Activated CD8-positive, alpha-beta T cell treated with anti-CD3 and anti-CD28 coated beads for 36 hours (primary cell): ENCODE measurements at places on chromosomes 11 and 22.

GRCh38 chr11:103903621-103904323, 132.7 kb upstream of the DDI1 start:
- no peak for DNase-seq

GRCh38 chr11:70772950-70773349, 374.6 kb downstream of the CTTN start:
- DNase-seq, result no peak

GRCh38 chr11:121214861-121215260, 77.7 kb upstream of the SC5D start:
- no peak for DNase-seq

- DNase-seq, result no peak
These were observed 33.0 kb downstream of the ATXN10 start for GRCh38 chr22:45704648-45705047.

- DNase-seq, result no peak
These were observed 60.0 kb downstream of the COMMD9 start for GRCh38 chr11:36229091-36229705.

GRCh38 chr11:3953327-3953726, 97.9 kb downstream of the STIM1 start:
- DNase-seq, result no peak

DNA sequence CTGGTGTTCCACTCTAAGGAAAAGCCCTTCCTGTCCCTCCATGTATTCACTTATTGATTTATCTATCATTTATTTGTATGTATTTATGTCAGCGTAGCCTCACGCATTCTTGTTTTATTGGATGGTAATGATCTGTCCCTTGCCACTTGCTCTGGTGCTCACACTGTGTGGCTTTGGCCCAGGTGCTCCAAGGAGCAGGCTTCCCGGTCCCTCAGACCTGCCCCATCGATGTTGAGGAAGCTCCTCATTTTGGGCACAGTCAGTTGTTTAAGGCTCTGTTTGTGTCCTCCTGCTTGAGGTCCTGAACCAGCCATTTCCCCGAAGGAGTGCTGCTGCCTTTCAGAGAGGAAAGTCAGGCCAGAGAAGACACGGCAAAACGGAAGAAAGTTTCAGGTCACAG, 1485.4 kb downstream of the TBC1D22A start:
- no peak for DNase-seq

DNA sequence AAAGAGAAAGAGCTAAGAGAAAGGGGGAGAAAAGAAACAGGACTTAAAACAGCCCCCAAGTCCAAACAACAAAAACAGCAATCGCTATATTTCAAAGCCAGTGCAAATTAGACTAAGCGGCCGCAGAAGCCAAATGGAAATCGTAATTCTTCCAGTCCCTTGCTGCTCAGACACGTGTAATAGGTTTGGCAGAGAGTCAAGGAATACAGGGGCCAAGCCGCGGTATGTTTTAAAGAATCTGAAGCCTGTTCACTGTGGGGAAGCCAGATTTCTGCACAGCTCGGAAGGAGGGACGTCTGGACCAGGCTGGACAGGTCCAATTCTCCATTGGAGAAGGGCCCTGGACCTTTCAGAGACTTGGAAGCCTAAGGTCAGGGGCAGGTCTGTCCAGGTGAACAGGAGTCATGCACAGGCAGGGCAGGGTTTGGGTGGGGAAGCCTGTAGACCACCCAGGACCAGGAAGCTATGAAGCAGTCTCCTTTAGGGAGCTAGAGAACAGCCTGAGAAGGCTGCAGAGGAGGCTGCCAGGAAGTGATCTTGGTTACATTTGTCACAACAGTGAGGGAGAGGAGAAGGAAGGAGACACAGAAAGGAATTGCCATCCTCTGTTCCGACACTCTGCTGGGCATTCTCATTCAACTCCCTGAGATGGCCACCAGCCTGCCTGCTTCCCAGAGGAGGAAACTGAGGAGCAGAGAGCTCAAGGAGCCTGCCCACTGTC, 265.5 kb upstream of the ISX start:
- no peak for DNase-seq

GRCh38 chr11:66719111-66719872, 9.7 kb downstream of the SPTBN2 start:
- no peak for DNase-seq

GRCh38 chr11:119618208-119618909, 110.6 kb downstream of the NECTIN1 start:
- DNase-seq, result no peak

DNA sequence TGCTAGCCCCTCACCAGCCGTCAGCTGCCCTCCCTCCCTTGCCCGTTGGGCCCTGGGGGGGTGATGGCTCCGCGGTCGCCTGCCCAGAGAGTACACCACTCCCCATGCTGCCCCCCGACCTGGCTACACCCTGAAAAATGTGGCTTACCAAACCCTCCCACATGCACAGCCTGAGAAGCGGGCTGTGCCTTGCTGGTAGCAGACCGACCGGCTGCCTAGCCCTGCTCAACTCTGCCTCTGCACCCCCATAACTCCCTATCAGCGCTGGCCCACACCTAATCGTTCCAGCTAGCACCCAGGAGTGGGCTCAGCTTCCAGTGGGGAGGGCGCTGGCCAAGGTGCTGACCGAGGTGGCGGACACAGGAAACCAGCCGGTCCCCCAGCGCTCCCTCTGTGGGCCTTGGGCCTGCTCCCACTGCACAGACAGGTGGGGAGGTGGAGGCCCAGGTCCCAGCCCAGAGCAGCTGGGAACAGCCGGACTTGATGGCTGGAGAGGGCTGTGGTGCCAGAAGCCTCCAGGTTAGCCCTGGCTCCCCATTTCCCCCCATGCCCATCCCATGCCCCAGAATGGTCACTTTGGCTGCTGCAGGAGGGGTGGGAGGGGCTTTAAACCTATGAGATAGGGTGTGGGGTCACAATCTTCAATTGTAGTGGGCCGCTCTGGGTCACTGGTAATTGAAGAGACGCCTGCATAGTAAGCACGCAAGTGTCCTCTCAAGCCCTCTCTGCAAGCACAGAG, 32.1 kb upstream of the PRODH start:
- peak; percentile 34 for DNase-seq
